ENCODE measurements at places on chromosomes 11 and 22.

GRCh38 chr11:134372536-134372935 is 39.5 kb downstream of the B3GAT1 start:
- DNase-seq: no peak

DNA sequence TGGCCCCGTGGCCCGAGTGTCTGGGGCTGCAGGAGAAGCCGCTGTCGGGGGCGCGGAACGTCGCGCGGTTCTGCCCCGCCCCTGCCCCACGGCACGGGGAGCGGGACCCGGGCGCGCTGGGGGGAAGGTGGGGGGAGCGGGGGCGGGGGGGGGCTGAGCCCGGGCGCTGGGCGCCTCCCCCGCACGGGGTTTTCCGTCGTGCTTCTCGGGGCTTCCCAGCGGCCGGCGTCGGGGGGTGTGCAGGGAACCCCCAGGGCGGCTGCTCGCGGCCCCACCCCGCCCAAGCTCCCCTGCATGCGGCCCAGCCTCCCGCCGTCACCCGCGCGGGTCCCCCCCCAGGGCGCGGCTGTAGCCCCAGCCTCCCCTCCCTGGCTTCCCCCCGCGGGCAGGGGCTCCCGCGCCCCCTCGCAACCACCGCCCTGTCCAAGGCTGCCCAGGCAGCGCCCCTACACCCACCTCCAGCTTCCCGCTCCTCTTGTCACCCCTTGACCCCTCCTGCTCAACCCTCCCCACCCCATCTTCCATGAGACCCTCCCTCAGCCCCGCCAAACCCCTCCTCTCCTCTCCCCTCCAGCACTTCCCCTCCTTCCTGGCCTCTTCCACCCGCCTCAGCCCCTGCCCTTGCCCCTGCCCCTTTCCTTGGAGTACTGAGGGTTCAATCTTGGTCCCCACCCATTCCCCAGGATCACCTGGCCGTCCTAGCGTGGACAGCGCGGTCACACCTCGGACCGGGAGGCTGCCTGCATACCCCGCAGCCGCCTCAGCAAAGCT is 1.7 kb downstream of the IL17REL start:
- peak; percentile 77 for DNase-seq

DNA sequence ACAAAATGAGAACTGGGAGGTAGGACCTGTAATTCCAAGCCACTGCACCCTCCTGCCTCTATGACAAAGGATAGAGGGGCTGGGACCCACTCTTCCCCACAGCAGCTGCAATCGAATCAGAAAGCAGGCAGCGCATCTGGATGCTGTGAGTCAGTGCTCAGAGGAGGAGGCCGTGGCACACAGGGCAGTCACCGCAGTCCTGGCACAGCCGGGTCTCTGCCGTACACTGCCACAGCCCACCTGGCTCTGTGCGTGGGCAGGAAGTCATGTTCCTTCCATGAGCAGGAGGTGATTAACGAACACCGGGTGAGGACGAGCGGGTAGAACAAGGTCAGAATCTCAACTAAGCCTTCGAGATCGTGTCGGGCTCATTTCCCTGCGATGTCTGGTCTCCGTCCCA is 30.2 kb upstream of the PPFIA1 start:
- no peak for DNase-seq

- no peak for DNase-seq
Measured at GRCh38 chr11:47791774-47792430, 24.8 kb upstream of the FNBP4 start.
